Foreskin keratinocyte (primary cell): ENCODE measurements at places on chromosomes 1 and 21. TPM values are rescaled to one million over a fixed set of nuclear protein-coding genes. Genes with fewer than 3 reads are reported as not detected.
A peak's percentile ranks its signal among the peaks of the same experiment; 100 is the strongest.

The TOR3A gene
- 31.1 and 35.8 TPM in 2 replicates for polyA plus RNA-seq

DNA sequence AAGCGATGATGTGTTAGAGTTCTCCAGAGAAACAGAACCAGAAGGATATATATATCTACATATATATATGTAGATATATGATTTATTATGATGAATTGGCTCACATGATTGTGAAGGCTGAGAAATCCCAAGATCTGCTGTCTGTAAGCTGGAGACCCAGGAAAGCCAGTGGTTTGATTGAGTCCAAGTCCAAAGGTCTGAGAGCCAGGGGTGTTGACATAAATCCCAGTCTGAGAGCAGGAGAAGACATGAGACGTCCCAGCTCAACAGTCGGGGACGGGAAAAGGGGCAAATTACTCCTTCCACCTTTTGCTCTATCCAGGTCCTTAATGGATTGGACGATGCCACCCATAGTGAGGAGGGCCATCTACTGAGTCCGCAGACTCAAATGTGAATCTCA is 126.6 kb downstream of the PRDM2 start:
- no peak for DNase-seq

GRCh38 chr1:23557471-23558124 is 1.7 kb downstream of the ID3 start:
- DNase-seq, result no peak

GRCh38 chr1:147892216-147892615 is 10.4 kb upstream of the GJA8 start:
- no peak for DNase-seq

DNA sequence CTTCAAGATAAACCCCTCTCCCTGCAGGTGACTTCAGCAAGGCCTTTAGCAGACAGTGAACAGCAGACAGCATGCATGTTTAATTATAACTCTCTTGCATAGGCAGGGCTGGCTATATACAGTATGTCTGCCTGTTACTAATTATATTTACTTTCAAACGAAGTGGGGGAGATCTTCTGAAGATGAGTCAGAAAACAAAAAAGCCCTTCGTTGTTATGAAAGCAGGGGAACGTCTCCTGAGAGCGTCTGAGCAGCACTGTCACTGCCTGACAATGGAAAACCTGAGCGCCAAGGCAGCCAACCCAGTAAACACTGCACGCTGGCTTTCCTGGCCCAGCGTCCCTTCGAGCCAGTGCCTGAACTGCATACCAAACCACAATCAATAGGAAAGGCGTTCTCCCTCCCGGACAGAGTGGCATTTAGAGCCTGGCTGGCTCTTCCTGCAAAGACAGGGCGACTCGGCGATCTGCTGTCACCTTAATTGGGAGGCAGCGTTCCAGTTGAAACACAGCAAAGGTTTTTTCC is 54.1 kb downstream of the TOMM20 start:
- DNase-seq, result no peak

- DNase-seq, result peak; percentile 65
Measured at GRCh38 chr1:187226396-187226795, 397.6 kb downstream of the PLA2G4A start.
